ENCODE measurements at places on chromosomes 11 and 22.

- no peak for DNase-seq
These were observed 25.5 kb downstream of the SHISAL1 start for GRCh38 chr22:44287121-44287693.

- DNase-seq, result no peak
These were observed 301.9 kb upstream of the ZC3H12C start for GRCh38 chr11:109791337-109791736.

- DNase-seq, result no peak
These were observed 81.6 kb upstream of the CCDC90B start for GRCh38 chr11:83367745-83368144.

GRCh38 chr22:32561163-32561562 is 86.6 kb downstream of the FBXO7 start:
- DNase-seq, result no peak

DNA sequence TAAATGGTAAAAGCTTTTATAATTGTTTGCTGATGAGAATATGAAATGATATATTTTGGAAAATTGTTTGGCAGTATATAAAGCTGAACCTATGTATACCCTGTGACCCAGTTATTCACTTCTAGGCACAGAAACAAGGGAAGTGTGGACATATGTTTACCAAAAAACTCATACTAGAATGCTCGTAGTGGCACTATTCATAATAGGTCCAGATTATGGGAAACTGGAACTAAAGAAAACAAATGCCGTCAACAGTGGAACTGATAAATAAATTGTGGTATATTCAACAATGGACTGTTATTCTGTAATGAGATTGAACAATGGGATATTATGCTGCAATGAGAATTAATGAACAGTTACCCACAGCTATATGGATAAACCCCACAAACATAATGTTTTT is 32.8 kb downstream of the CSTPP1 start:
- DNase-seq, result no peak

GRCh38 chr11:11366793-11367192 is 13.7 kb upstream of the CSNK2A3 start:
- DNase-seq, result no peak

- no peak for DNase-seq
These were observed 45.3 kb downstream of the ZBTB44 start for GRCh38 chr11:130269326-130269943.

DNA sequence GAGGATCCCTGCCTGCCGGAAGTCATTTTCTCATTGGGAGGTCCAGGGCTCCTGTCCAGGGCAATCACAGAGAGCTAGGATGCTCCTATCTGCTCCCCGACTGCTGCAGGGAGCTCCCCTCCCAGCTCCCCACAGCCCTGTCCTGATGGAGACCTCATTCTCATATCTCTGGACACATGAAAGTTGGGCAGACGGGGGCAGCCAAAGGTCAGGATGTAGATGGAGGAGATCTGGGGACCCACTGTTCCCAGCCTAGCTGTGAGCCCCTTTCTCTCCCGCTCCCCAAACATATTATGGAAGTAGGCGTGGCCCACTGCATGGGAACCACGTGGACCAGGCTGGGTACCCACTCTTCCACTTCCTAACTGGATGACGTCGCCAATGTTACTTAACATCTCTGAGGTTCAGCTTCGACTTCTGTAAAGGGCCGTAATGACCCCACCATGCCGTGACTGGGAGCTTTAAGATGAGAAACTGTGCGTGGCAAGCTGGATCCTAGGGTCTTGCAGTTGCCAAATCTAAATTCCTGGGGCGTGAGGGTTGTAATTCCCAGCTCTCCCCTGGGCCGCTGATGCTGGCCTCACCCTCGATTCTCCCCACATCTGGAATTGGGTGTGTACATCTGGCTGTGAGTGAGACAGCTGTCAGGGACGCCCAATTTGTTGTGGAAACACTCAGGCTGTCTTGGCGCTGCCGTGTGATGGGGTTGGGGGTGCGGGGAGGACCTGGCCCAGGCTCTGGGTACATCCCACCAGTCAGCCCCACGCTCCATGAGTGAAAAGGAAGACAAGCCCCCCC is 1.8 kb downstream of the CDC42EP2 start:
- no peak for DNase-seq

GRCh38 chr22:45475063-45475747 is 27.5 kb upstream of the FBLN1 start:
- no peak for DNase-seq

GRCh38 chr11:20353829-20354434 is 9.6 kb upstream of the HTATIP2 start:
- DNase-seq, result no peak

GRCh38 chr22:39171623-39172264 is 19.3 kb upstream of the CBX7 start:
- no peak for DNase-seq

DNA sequence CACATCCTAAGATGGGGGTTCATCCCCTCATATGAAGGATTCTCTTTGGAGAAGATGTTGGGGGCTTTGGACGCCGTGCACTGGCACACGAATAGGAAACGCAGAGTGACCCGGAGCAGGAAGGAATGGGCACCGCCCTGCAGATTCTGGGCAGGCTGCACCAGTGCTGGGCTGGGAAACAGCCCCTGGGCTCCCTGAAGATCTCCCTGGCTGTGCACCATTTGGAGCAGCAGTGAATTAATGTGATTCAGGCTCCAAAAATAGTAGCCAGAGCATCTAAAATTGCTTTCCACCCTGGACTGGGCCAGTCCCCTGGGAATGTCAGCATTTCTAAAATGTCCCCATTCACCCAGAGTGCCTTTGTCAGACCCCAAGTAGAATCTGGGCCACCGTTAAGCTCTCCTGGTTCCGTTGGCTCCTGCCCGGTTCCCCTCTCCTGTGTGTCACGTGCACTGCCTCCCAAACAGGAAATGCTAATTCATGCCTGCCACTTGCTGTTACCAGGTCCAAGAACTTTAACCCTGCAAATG is 18.6 kb downstream of the IRAG1 start:
- no peak for DNase-seq

DNA sequence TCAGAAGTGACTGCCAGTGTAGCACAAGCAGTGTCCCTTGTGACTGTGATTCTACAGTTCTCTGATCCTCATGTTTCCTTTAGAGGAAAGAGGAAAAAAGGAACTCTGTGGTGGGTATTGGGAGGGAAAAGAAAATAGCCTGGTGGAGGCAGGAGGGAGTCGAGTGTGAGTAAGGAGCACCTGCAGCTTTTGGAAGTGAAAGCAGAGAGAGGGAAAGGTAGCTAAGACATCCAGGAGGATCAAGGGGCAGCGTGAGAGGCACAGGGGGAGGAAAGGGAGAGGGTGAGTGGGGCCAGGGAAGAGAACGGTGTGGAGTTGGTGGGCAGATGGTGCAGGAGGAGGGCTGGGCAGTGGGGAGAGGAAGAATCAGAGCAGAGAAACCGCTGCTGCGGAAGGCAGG is 12.4 kb downstream of the TMA7B start:
- no peak for DNase-seq

GRCh38 chr11:134792044-134792443 is 380.0 kb upstream of the B3GAT1 start:
- DNase-seq, result no peak

- DNase-seq, result no peak
These were observed 3.8 kb downstream of the OR51V1 start for GRCh38 chr11:5196731-5197130.

- DNase-seq, result no peak
These were observed 36.6 kb downstream of the GAS2 start for GRCh38 chr11:22703040-22703439.
